ENCODE measurements at places on chromosomes 11 and 22. TPM values are rescaled to one million over a fixed set of nuclear protein-coding genes. Genes with fewer than 3 reads are reported as not detected.

DNA sequence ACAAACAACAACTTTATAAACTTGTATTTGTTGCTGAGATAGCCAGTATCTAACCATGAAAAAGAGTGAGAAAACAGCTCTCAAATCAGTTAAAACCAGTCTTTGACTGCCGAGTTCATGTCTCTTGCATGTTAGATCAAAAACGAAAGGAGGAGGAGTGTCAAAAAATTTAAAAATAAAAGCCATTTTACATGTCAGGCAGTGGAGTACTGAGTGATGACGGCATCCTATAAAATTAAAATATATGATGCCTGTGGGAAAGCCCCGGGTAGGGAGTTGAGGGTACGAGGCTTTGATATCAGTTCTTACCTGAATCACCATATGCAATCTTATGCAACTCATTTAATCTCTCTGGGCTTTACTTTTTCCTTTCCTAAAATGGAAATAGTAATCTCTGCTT is 117.3 kb downstream of the ETS1 start:
- H3K36me3 ChIP-seq: no peaks in the 10 kb centered on the region
- H3K27me3 ChIP-seq: no peaks in the 10 kb centered on the region
- H3K27ac ChIP-seq: peak overlapping the region; percentile 74
- no peak for DNase-seq
- H3K4me3 ChIP-seq: no peak overlapping the region

DNA sequence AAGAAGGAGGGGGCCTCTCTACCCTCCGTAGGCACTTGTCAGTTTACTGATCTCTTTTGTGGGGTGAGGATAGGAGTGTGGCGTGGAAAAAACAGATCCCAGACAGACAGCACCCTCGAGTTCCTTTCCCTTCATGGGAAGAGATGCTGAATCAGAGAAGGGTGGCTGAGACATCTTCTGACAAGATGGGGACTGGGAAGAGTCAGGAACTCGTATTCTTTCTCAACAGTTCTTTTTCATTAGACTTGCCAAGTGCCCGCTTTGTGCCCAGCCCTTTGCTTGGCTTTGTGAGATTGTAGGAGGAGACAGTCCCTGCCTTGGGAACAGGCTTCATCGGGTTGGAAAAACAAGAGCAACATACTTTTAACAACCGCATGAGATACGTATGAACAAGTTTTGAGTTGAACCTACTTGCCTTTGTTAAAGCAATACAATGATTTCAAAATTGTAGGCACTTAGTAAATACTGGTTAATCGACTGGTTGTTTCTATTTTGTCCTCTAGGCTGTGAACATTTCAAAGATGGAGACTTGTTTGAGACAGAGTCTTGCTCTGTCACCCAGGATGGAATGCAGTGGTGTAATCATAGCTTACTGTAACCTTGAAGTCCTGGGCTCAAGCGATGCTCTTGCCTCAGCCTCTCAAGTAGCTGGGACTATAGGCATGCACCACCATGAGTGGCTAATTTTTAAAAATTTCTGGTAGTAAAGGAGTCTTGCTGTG is 1.1 kb downstream of the RRM1 start:
- peak overlapping the region; percentile 72 for H3K4me3 ChIP-seq
- H3K27me3 ChIP-seq: no peaks in the 10 kb centered on the region
- DNase-seq: no peak

GRCh38 chr11:127624306-127624856 is 623.8 kb upstream of the KIRREL3 start:
- DNase-seq: no peak
- H3K36me3 ChIP-seq: no peaks in the 10 kb centered on the region
- no peaks in the 10 kb centered on the region for H3K27me3 ChIP-seq

- no peak for DNase-seq
- H3K4me1 ChIP-seq: peaks cover 12% of the 10 kb centered on the region
- H3K4me3 ChIP-seq: no peak overlapping the region
- H3K27me3 ChIP-seq: no peaks in the 10 kb centered on the region
- no peak overlapping the region for H3K27ac ChIP-seq
- peaks cover 20% of the 10 kb centered on the region for H3K36me3 ChIP-seq
Measured at GRCh38 chr11:62491571-62492329, 54.9 kb downstream of the AHNAK start.

DNA sequence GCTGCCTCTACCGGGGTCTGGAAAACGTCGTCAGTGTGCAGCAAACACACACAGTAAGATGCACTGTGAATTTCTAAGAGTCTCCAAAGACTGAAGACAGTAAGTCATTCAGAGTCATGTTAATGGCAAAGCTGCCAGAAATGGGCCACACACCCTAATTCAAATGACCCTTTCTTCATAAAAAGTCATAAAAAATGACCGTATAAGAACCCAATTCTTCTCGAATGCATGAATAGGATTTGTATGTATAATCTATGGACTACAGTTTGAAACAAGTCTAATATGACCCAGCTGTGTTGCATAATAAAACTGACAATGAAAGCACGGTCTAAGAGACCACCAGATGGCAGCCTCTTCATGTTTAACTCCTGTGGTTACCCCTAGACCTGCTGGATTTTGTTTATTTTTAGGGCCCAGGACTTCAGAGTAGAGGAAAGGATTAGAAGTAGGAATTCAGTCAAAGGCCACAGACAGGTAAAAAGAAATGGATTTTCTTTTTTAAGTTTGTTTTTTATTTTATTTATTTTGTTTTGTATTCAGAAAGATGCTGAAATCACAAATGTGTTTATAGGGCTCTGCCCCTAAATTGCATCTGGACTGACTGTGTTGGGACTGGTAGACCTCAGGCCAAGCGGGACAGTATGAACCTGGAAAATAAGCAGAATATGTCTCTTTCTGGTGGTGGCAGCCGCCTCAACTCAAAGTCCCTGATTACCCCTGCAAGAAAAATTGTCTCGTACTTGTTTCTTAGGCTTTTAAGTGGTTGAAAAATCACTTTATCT is 32.1 kb upstream of the SLC5A12 start:
- H3K36me3 ChIP-seq: no peaks in the 10 kb centered on the region
- H3K4me3 ChIP-seq: no peak overlapping the region
- no peaks in the 10 kb centered on the region for H3K4me1 ChIP-seq
- peak; percentile 33 for DNase-seq
- H3K27me3 ChIP-seq: no peaks in the 10 kb centered on the region
- peak overlapping the region; percentile 83 for H3K27ac ChIP-seq

GRCh38 chr11:62544581-62545436 is 1.8 kb downstream of the AHNAK start:
- peak overlapping the region; percentile 98 for H3K4me3 ChIP-seq
- H3K27me3 ChIP-seq: no peaks in the 10 kb centered on the region
- peak overlapping the region; percentile 98 for H3K27ac ChIP-seq

- no peaks in the 10 kb centered on the region for H3K27me3 ChIP-seq
- peak overlapping the region; percentile 26 for H3K27ac ChIP-seq
Measured at GRCh38 chr22:44664149-44664548, 37.9 kb upstream of the PRR5 start.

GRCh38 chr22:26170795-26171580 is 1.7 kb downstream of the SEZ6L start:
- peaks cover 40% of the 10 kb centered on the region for H3K27me3 ChIP-seq
- no peak overlapping the region for H3K27ac ChIP-seq
- no peaks in the 10 kb centered on the region for H3K36me3 ChIP-seq

DNA sequence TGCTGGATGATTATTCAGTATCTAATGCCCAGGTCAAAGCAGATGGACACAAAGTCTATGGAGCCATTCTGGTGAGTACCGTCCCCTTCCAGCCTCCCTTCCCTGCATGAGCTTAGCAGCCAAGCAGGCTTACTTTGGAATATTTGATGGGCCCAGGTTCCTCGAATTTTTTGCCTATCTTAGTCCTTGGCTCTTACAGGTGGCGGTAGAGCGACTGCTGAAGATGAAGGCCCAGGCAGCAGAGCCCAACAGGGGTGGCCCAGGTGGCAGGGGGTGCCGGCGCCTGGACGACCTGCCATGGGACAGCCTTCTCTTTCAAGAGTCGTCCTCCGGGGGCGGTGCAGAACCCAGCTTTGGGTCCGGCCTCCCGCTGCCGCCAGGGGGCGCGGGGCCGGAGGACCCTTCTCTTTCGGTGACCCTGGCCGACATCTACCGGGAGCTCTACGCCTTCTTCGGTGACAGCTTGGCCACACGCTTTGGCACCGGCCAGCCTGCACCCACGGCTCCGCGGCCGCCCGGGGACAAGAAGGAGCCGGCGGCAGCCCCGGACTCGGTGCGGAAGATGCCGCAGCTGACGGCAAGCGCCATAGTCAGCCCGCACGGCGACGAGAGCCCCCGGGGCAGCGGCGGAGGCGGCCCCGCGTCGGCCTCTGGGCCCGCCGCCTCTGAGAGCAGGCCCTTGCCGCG is 741 bp upstream of the TMEM179B start:
- H3K4me3 ChIP-seq: peak overlapping the region; percentile 100
- peaks cover 41% of the 10 kb centered on the region for H3K36me3 ChIP-seq
- H3K4me1 ChIP-seq: peaks cover 34% of the 10 kb centered on the region
- H3K27ac ChIP-seq: peak overlapping the region; percentile 88

- DNase-seq: no peak
- H3K4me3 ChIP-seq: no peak overlapping the region
- no peaks in the 10 kb centered on the region for H3K27me3 ChIP-seq
Measured at GRCh38 chr11:65066315-65066714, 8.0 kb upstream of the NAALADL1 start.

DNA sequence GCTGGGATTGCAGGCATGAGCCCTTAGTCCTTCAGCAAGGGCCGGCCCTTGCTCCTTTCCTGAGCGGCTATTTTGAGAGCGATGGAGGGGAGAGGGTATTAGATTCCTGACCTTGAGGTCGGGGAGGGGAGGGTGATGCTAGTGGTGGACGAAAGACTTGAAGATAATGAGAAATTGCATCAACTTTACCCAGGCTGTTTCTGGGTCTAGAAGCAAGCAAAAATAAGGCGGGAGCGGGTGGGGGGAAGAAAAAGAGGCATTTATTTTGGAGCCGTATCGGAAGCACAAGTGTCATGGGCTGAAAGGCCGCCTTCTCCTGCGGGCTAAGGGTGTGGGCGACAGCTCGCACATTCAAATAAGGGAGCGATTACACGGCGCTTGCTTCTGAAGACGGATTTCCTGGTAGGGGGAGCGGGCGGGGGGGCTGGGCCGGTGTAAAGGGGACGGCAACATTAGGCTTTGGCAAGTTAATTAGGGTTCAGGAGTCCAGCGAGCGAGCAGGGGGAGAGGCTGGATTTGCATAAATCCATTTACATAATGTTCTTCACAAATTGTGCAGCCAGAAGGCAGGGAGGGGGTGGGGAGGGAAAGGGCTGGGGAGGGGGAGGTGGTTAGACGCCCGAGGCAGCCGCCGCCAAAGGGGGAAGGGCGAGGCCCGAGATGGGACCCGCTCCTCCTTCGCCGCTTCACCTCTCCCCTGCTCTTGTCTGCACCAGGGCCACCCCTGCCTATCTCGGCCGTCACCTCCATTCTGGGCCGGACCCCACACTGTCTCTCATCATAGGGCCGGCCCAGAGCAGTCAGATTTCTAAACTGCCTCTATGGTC is 245.9 kb downstream of the MIAT start:
- no peak overlapping the region for H3K27ac ChIP-seq
- H3K27me3 ChIP-seq: no peaks in the 10 kb centered on the region
- DNase-seq: no peak
- no peaks in the 10 kb centered on the region for H3K36me3 ChIP-seq
- no peaks in the 10 kb centered on the region for H3K4me1 ChIP-seq

- H3K36me3 ChIP-seq: no peaks in the 10 kb centered on the region
- H3K4me3 ChIP-seq: no peak overlapping the region
- peaks cover 57% of the 10 kb centered on the region for H3K4me1 ChIP-seq
- no peak for DNase-seq
- H3K27ac ChIP-seq: peak overlapping the region; percentile 72
Measured at GRCh38 chr22:19996694-19997384, 19.8 kb downstream of the ARVCF start.

DNA sequence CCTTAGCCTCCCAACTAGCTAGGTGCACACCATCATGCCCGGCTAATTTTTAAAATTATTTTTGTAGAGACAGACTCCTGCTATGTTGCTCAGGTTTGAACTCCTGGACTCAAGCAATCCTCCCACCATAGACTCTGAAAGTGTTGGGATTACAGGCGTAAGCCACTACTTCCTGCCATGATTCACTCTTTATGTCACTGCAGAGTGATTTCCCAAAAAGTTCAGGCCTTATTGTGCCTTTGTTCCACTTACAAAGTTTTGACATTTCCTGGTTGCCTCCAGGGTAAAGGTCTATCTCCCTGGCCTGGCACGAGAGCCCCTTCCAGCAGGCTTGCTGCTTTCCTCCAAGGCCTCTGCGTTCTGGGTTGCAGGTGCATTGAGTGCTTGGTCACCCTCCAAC is 44.6 kb upstream of the RIC3 start:
- peaks cover 9% of the 10 kb centered on the region for H3K27me3 ChIP-seq
- no peaks in the 10 kb centered on the region for H3K4me1 ChIP-seq
- DNase-seq: no peak
- H3K4me3 ChIP-seq: no peak overlapping the region
- no peak overlapping the region for H3K27ac ChIP-seq

- H3K4me1 ChIP-seq: peaks cover 74% of the 10 kb centered on the region
- no peaks in the 10 kb centered on the region for H3K36me3 ChIP-seq
- H3K27ac ChIP-seq: peak overlapping the region; percentile 98
Measured at GRCh38 chr22:39524753-39525657, 4.6 kb downstream of the ATF4 start.

DNA sequence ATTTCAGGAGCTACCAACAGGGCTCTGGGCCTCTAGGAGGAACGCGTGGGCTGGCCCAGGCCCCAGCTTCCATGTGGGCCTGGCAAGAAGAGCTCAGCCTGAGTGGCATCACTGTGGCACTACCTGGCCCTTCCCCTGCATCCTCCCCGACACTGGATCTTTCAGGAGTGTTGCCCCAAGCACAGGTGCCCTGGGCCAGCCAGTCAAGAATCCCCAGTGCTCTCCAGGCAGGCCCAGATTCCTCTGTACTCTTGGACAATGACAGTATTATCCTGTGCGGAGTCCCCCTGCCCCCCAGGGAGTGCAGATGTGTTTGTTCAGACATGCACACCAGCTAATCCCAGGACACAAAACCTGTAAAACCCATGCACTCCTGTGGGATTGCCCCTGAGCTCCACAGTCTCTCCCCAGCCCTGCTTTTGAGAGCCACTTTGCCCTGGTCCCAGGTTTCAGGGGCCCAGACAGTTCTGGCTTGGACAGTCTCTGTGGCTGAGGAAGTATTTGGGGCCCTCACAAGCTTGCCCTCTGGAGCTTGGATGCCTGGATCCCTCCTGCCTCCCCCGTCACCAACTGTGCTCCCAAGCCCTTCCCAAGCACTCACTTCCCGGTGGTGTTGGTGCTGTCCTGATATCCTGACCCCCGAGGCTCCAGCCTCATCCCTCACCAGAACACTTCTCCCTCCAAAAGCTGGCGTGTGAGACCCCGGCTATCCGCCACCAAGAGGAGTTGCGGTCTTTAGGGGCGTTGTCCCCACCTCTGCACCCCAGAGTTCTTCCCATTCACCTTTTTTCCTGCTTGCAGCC is 39.9 kb downstream of the KCNC1 start:
- H3K27me3 ChIP-seq: no peaks in the 10 kb centered on the region
- no peak for DNase-seq
- H3K36me3 ChIP-seq: no peaks in the 10 kb centered on the region
- H3K4me1 ChIP-seq: no peaks in the 10 kb centered on the region

XKR3 gene
- not detected for total RNA-seq

LRRC56 gene
- not detected for total RNA-seq

ZP1 gene
- total RNA-seq: not detected

OR52D1 gene
- not detected for total RNA-seq

CXCR5 gene
- not detected for total RNA-seq

RASD2 gene
- total RNA-seq: 0.60 TPM

FAT3 gene
- total RNA-seq: 9.8 TPM

CRACR2B gene
- total RNA-seq: 7.1 TPM

CD151 gene
- 309 TPM for total RNA-seq

OR2AG2 gene
- total RNA-seq: 0.22 TPM

RNH1 gene
- total RNA-seq: 267 TPM
